ENCODE measurements at places on chromosomes 7 and 10.
A peak's percentile ranks its signal among the peaks of the same experiment; 100 is the strongest.

GRCh38 chr7:105854498-105854897 lies 21.9 kb downstream of the ATXN7L1 start:
- no peak for DNase-seq

DNA sequence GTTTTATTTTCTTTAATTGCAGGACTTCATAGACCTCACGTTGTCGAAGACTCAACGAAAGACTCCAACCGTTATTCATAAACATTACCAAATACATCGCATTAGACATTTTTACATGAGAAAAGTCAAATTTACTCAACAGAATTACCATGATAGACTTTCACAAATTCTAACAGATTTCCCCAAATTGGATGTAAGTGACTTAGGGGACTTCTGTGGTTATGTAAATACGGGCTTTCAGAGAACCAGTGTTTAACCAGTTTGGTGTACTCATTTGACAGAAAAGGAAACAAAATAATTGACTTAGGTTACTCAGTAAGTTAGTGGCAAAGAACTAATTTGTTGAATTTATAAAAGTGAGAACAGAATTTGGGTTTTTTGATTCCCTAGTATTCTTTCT lies 4.2 kb downstream of the GTPBP4 start:
- DNase-seq = no peak

DNA sequence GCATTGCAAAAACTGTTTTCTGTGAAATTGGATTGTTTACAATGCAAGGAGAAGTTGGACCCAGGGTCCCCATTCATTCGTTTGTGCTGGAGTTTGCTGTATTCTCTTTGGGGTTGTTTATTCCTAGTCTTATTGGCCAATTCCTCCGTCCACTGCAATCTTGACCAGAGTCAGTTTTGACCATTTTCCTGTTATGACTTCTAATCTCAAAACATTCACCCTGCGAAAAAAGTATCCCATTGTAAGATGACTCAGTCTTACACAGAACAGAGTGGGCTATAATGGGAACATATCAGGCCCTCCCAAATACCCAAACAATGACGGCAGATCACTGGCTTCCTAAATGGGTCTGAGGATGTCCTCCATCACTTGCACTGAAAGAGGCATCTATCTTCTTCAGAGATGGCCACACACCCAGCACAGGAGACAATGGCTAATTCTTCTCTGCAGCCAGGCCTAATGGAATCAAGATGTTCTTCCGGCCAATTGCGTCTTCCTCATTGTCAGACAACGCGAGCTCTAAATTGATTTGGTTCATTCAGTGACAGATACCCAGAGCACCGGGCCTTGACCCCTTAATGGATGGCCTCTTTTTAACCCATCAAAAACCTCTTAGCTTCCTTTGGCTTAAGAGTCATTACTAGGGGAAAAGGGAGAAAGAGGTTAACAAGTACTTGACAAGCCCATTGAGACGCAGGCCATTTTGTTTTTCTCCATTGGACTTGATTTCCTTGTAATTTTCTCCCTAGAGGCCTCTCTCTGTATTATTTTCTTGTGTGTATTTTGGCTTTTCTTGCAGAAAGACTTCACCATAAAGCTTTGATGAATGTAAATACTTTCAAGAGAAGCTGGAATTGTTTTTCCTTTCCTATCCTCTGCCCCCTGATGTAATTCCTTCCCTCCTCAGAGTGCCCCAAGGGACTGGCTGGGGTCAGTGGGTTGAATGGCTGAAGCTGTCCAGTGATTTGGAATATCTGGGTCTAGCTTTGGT lies 129.6 kb downstream of the PRPF18 start:
- DNase-seq = peak; percentile 51

DNA sequence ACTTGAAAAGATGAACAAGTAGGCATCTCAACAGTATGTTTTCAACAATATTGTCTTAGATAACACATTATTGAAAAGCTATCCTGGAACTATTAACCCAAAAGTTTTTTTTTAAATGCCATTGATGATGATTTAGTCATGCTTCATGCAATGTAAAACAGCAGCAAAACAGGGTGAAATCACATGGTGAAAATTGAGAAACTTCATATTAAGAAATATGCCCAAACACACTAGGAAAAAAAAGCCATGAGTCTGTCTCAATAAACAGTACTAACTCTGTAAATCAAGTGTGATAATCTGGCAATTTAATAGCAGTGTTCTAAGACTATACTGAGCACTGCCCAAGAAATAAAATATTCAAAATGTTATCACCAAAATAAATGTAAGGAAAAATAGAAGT lies 613.1 kb downstream of the KCNMA1 start:
- no peak for DNase-seq

GRCh38 chr7:16889851-16890415 lies 8.2 kb upstream of the AGR3 start:
- DNase-seq = no peak

GRCh38 chr10:24822590-24822989 lies 98.9 kb upstream of the ARHGAP21 start:
- no peak for DNase-seq

DNA sequence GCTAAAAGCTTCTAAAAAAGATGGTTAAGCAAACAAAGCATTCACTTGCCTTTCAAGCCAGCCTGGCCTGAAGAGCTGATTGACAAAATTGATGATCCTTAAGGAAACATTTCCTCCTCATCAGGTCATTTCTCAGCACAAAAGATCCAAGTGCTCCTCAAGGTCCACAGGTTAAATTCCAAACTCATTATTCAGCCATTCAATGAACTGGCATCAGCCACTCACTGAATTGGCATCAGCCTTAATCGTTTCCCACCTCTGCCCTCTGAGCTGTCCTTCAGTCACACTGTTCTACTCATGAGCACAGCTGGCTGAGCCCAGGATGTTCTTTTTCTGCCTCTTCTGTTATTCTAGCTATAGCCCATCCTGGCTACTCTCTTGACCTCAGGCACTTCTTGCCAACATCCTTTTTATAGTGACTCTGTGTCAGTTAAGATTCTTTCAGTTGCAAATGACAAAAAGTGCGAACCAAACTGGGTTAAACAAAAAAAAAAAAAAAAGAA lies 147.5 kb downstream of the RAB11FIP2 start:
- DNase-seq = peak; percentile 25

- no peak for DNase-seq
These were observed 15.9 kb upstream of the SCRN1 start for GRCh38 chr7:30005464-30005863.

DNA sequence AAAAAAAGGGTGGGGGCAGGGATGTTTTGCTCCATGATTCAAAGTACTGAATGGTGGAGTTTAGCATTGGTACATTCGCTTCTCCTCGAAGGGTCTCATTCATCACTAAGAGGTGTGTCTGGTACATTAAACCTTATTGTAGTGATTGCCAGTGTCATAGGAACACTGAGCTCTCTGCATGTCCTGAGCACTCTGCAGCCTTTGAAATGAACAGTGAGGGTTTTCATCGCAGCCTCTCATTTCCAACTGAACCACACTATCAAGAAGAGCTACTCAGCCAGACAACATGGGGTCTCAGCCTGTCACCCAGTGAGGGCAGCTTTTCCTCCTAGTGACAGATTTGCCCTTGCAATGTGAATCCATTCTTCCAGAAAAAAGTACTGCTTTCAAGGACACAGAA lies 7.6 kb upstream of the DEPP1 start:
- no peak for DNase-seq

GRCh38 chr7:20030915-20031362 lies 186.2 kb downstream of the MACC1 start:
- peak; percentile 86 for DNase-seq

DNA sequence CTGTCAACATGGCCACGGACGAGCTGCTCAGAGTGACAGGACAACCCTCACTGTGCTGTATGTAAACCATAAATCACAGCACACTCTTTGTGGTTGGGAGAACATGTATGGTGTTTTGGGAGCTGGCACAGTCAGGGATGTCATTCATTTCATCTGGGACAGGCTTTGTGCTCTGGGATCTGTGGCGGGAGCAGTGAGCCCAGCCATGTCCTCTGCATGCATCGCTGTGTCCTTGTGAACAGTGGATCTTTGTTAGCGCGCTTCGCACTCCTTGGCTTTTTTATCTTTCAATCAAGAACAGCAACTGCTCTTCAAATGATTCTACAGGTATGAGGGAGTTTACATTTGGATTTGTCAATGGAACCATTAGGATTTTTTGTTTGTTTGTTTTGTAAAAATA lies 7.1 kb downstream of the CCM2 start:
- DNase-seq = no peak

GRCh38 chr10:11488126-11488525 lies 123.3 kb downstream of the USP6NL start:
- no peak for DNase-seq

DNA sequence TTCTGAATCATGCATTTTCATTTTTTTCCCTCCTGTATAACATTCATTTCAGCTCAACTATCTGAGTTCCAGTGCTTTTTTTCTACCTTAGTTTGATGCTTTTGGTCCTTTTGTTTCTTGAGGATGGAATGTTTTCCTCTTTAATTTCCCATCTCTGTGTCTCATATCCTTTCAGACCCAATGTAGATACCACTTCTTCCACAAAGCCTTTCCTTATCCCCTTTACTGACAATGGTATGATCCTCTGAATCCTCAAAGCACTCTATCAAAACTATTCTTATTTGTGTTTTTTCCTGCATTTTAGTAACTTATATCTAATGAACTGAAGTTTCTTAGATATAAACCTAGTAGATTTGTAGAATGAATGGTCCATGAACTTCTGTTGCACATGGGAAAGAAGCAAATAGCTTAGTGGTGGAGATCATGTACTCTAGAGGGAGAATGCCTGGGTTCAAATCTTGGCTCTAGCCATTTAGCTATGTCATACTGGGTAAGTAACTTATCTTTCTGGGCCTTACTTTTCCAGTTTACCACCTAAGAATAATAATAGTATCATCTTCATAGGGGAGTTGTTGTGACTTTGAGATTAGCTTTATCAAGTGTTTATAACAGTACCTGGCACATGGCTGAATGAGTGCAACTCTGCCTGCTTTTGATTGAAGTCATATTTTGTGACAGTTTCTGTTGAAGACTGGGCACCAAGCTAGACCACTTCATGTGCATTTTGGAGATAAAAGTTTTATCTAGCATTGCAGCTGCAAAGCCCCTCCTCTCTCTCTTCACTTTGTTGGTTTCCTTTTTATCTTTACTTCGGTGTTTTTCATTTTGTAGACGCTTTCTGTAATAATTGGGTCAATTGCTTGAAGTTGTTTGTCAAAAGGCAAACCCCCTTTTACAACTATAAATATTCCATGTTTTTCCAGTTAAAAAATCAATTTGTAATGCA lies 18.5 kb downstream of the STAM start:
- no peak for DNase-seq

GRCh38 chr7:70190281-70190680 lies 592.0 kb downstream of the AUTS2 start:
- no peak for DNase-seq

- no peak for DNase-seq
These were observed 180.3 kb upstream of the GRB10 start for GRCh38 chr7:50962962-50963374.

- DNase-seq = no peak
These were observed at the start of gene KIF5B for GRCh38 chr10:32056136-32057035. KIF5B (minus strand) TSS chr10:32056425; CDS start chr10:32055973, 452 bp downstream.

GRCh38 chr10:132932461-132933307 lies 9.7 kb downstream of the CFAP46 start:
- no peak for DNase-seq

GRCh38 chr10:44465401-44466115 lies 80.7 kb upstream of the CXCL12 start:
- no peak for DNase-seq

DNA sequence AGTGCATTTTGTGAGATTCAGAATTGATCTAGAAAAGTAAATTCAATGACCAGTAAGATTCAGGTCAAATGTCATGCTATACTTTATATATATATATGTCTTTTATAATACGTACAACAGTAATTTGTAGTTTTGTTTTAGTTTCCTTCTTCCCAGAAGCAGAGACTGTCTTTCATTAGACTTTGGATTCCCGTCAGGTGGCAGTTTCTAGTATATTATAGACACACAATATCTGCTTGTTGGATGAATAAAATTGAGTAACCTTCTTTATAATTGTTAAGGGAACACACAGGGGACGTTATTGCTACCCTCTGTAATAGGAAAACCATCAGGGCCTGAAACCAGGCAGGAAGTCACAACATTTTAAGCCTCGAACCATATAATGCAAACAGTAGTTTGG lies 5.3 kb upstream of the LAMB1 start:
- no peak for DNase-seq

- no peak for DNase-seq
These were observed 30.9 kb upstream of the AKR1C2 start for GRCh38 chr10:5034588-5034987.

DNA sequence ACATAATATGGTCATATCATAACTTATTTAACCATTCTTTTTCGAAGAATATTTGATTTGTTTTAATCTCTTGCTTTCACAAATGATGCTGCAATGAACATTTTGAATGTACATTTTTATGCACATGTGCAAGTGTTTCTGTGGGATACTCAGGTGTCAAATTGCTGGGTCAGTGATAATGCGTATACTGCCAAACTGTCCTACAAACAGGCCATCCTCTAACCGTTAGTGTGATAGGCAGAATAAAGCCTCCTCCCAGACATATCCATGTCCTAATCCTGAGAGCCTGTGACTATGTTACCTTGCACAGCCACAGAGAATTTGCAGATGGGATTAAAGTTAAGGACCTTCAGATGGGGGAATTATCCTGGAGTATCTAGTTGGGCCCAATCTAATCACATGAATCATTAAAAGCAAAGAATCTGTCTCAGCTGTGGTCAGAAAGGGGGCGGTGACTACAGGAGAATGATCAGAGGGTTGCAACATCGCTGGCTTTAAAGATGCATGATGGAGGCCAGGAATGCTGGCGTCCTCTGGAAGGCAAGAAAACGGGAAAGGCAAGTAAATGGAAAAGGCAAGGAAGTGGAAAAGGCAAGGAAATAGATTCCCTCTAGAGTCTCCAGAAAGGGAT lies 46.7 kb downstream of the FZD1 start:
- peak; percentile 19 for DNase-seq

- no peak for DNase-seq
These were observed 33.0 kb upstream of the RNF32 start for GRCh38 chr7:156607332-156608172.

DNA sequence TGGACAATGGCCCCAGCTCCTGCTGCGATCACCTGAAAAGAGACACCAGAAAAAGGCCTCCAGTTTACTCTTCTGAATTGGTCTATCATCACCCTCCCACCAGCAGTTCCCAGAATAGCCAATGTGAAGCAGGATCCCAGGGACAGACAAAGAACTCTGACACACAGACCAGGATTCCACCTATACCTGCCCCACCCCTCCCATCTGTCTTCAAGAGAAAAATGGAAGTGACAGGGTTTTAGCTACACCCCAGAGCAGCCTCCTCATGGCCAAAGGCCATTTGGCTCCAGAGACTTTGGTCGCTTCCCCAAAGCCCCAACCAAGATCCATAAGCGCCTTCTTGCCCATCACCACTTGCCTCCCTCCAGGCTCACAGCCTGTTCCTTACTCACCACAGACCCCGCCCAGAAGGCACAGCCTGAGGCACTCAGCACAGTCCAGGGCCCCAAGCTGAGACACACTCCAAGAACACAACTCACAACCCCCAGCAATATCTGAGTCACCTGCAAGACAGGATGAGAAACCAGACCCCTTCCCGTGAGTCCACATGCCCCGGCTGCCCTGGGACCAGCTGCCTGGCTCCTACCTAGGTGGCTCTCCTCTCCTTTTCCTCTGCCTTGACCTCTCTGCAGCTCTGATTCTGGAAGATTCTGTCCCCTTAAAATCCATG lies 6.5 kb downstream of the TMEM176B start:
- no peak for DNase-seq
